ENCODE measurements at places on chromosomes 16 and 17.

GRCh38 chr16:88926374-88926990 lies 50.5 kb downstream of the CBFA2T3 start:
- no peak for DNase-seq

GRCh38 chr17:22703786-22704441 lies 1011.6 kb downstream of the KCNJ18 start:
- DNase-seq, result no peak

DNA sequence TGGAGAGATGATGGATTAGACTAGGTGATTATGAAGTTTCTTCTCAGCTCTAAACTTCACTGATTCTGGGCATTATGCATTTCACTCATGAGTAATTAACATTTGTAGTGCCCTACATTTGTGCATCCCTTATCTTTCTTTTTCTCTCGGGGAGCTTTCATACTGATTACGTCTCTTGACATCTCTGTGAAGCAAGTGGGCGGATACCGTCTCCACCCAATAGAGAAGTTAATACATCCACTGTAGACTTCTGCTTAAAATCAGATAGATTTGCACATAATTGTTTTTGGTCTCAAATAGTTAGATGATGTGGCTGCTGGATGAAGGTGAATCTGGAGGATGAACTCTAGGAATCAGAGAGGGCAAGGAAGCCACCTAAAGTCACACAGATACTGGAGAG lies 653.6 kb upstream of the EEF2KMT start:
- DNase-seq, result no peak

DNA sequence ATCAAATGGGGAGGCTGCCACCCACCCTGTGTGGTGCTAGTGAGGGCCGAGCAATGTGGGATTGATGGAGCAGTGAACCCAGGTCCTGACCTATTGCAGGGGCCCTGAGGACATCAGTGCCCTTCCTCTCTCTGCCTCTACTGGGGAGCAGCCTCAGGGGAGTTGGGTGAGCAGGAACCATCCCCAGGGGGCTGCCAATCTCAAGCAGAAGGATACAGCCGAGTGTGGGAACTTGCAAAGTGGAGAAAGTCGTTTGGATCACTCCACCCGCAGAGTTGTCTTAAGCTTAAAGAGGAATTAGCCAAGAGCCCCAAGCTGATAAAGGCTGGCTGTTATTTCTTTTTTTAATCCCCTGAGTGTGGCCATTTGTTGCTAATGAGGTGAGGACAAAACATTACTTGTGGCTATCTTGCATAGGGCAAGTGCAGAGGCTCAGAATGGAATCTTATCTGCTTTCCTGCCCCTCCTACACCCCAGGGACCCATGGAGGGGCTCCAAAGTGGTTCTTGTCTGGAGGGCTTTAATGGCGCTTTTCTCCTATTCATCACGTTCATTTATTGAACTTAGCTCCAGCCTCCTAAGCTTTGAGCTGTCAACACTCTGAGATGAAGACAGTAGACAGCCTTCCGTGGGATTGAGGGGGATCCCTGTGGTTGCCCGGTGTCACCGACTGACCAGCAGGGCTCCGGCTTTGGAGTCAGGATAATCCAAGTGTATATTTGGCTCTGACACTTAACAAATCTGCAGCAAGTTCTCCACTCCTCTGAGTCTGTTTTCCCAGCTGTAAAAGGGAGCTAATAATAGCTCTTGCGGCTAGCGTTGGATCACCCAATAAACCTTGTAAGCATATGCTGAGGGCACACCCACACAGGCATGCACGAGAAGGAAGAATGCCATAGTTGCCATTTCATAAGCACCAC lies 45.1 kb downstream of the MYH11 start:
- no peak for DNase-seq

DNA sequence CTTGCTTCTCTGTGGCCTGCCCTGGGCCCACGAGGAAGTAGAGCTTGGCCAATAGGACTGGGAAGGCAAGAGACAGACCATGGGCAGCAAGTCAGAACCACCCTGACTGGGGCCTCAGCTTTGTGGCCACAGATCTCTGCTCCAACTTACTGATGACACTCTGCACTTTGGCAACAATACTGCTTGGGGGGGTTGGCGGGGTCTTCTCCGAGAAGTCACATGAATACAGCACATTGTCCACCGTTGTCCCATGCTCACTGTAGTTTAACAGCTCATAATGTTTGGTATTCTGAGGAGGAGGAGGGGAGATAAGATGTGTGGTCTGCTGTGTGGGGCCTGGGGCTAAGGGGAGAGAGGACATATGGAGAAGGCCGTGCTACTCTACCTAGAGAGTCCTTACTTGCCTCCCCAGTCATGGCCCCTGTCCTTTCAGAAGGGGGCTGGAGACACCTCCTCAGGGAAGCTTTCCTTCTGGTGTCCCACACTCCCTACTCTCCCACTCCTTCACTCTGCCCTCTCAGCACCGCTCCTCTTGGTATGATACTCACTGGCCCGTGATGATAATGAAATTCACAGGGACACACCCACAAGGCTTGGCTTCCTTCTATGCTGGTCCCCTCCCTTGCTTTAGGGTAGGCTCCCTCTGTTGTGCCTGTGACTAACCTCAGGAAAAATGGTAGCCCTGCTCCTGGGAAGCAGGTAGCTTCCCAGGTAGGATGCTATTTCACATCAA lies 4.0 kb upstream of the DHRS13 start:
- DNase-seq, result no peak
